Stimulated activated CD8-positive, alpha-beta memory T cell treated with anti-CD3 and anti-CD28 coated beads, Interleukin-15, amount 100 ng/mL, for 1 hour (primary cell): ENCODE measurements at places on chromosomes 12 and 14.

- no peak for DNase-seq
These were observed 48.6 kb upstream of the PCNX1 start for GRCh38 chr14:70858641-70859040.

DNA sequence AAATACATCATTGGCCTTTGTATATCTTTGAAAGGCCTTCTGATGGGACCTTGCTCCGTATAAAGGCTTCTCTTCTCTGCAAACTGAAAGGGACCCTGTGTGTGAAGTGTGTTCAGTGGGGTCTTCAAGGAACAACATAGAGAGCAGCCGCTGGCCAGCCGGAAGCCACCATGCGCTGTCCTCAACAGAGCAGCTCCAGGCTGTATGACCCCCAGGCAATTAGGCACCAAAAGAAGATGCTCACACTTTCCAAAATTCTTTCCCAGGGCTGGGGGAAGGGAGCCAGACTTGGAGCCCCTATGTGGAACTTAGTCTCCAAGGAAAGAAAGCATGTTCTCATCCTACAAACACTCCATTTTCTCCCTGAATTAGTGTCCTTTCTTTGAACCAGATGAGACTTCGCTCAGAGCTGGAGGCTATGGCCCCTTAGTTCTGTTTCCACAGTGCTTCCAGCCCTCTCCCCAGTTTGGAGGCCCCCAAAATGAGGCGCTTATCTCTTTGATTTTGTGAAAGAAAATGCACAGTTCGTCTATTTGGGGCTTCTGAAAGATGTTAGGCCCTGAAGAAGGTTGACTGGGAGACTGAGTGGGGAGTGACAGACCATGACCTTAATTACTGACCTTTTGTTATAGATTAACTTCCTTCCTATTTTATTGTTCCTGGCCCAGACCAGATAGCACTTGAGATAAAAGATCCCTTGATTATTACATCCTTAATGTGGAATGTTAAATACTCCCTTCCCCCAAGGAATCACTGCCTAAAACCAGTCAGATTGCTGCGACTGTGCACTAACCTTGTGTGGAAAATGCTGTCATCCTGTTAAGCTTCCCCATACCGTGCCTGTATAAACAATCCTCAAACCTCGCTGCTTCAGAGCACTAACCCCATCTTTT, 128.3 kb upstream of the FGD4 start:
- no peak for DNase-seq

DNA sequence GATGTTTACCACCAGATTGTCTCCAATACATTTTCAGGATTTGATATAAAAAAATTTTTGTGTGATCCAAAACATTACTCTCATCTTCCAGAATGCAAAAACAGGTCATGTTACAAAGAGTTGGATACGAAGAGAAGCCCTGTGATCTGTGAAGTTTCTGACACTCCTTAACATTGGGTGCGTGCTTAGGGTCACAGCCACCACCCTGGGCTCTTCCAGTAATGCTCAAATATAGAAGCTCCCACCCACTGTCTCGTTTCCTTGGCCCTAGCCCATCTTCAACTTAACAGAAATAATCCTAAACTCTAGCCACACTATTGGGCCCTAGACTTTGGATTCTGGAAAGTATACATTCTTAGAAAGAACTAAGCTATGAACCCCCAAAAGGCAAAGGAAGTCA, 32.9 kb upstream of the HSP90B1 start:
- DNase-seq, result no peak

DNA sequence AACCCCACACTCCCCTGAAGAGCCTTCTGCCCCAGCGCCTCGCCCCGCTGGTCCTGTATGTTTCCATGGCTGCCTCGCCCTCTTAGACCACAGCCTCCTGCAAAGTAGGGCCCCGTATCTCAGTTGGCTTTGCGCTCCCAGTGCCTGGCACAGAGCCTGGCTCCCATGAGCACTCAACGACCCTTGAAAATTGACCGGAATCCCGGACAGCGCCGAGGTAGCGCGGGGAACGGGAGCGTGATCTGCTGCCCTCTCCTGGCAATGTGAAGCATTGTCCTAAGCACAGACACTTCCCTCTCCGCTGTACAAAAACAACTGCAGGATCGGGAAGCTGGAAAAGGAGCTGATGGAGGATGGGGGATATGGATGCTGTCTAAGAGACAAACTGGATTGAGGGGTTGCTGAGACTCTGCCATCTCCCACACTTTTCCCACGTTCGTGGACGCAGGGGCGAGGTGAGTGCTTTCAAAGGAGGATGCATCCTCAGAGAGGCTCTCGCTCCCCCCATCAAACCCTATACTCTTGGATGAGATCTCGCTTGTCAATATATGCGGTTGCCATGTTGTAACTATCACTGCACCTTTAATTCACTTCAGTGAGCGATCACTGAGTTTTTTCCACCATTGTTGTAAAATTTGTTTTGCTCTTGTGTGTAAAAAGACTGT, 10.7 kb upstream of the FKBP4 start:
- DNase-seq, result peak; percentile 26

- DNase-seq, result no peak
These were observed 59.7 kb downstream of the DAO start for GRCh38 chr12:108939594-108939993.

- DNase-seq, result no peak
These were observed 57.4 kb upstream of the PPP2R5C start for GRCh38 chr14:101704140-101704539.

DNA sequence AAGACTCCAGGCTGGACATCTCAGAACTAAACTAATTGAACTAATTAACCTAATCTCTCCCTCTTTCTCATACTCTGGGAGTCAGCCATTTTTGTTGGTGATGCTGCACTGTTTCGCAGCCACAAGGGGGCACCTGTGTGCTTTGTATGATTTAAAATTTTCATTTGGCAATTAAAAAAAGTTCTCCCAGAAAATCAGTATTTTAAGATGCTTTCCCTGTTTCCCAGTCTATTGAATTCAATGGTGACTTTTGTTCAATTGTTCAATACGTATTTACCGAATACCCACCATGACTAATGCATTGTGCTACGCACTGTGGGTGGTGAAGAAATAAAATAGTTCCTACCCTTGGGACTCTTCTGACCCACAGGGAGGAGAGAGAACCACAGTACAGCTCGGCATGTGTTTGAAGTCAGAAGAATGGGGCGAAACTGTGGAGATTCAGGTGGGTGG, 63.7 kb downstream of the ZNF664 start:
- DNase-seq, result peak; percentile 16

DNA sequence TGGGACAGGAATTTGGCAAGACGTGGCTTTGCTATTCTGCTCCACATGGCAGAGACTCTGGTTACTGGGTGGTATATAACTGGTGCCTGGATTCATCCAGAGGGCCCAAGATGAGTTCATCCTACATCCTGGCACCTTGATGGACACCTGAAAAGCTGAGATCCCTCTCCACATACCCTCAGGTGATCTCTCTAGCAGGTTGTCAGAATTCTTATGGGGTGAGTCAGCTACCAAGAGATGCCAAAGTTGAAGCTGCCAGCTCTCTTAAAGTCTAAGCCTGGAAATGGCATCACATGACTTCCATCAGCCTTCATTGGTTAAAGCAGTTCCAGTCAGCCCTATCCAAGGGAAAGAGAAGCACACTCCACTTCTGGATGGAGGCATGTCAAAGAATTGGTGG, 300.7 kb upstream of the SEL1L start:
- no peak for DNase-seq

DNA sequence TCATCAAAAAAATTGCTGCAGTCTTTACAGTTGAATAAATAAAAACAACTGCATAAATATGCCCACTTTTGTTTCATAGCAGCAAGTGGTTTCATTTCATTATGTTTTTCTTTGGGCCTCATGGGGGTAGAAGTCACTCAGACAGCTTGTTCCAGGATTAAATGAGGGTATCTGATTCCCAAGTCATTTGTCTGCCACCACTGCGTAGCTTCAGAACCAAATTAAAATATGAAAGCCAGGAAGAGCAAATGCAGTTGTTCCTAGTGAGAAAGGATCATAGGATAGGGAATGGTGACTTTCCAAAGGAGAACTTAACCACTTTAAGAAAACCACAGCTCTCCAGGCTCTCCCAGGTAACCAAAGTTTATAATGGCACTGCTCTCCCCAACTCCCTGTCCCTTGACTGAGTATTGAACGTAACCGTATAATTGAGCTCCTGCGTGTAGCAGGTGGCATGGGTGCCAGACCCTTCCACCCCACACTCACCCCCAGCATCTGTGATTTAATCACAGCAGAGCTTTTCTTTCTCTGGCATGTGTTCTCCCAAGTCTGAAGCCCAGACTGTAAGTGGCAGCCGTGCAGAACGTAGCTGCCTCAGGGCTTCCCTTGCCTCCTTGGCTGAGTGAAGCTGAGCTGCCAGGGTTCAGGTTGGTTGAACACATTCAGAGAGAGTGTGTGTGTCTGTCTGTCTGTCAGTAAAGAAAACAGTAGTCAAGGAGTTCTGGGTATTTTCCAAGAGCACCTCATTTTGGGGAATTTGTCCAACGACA, 11.3 kb upstream of the KCNH3 start:
- no peak for DNase-seq

GRCh38 chr14:77018785-77019184, 9.7 kb downstream of the IRF2BPL start:
- no peak for DNase-seq

GRCh38 chr12:132747395-132747794, 14.2 kb downstream of the ANKLE2 start:
- DNase-seq, result no peak

- no peak for DNase-seq
These were observed at the start of gene NTS for GRCh38 chr12:85874031-85874461. Gene NTS, plus strand, starts transcription at chr12:85874295. Its CDS starts 109 bp downstream, at chr12:85874404.

DNA sequence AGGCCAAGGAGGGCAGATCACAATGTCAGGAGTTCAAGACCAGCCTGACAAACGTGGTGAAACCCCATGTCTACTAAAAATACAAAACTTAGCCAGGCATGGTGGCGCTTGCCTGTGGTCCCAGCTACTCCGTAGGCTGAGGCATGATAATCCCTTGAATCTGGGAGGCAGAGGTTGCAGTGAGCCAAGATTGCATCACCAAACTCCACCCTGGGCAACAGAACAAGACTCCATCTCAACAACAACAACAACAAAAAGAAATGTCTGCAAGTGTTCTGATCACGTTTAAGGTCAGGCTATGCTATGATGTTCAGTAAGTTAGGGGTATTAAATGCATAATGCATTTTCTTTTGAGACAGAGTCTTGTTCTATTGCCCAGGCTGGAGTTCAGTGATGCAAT, 6.7 kb upstream of the PLD4 start:
- no peak for DNase-seq

GRCh38 chr14:38873941-38874612, 229.0 kb downstream of the SEC23A start:
- DNase-seq, result no peak

- DNase-seq, result no peak
These were observed 13.9 kb upstream of the FRS2 start for GRCh38 chr12:69456239-69456638.

GRCh38 chr12:3837049-3837448, 36.1 kb downstream of the PARP11 start:
- DNase-seq, result no peak

GRCh38 chr14:88868558-88869159, 44.2 kb downstream of the TTC8 start:
- no peak for DNase-seq

DNA sequence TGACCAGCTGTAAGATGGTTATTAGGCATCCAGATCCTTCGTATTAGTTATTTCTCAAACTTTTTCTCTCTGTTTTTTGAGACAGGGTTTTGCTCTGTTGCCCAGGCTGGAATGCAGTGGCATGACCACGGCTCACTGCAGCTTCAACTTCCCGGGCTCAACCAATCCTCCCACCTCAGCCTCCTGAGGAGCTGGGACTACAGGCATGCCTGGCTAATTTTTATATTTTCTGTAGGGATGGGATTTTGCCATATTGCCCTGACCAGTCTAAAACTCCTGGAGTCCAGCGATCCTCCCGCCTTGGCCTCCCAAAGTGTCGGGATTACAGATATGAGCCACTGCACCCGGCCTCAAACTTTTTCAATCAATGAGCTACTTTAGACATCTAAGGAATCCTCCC, 33.1 kb downstream of the FZD10 start:
- DNase-seq, result no peak

DNA sequence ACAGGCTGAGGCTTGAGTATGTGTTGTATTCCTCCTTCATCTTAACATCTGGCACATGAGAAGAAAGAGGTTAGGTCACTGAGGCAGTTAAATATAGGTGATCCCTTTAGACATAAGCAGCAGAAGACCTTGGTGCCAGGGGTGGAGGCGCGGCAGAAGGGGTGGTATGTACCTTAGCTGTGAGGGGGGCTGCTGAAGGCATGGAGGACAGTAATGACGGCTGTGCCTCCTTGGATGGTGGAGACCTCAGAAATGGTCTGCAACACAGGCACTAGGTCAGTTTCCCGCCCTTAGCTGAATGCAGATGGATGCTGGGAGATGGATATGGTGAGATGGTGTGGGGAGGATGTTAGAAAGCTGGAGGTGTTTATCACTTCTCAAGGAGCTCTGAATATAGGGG, 1.5 kb upstream of the PNMA1 start:
- DNase-seq, result no peak

DNA sequence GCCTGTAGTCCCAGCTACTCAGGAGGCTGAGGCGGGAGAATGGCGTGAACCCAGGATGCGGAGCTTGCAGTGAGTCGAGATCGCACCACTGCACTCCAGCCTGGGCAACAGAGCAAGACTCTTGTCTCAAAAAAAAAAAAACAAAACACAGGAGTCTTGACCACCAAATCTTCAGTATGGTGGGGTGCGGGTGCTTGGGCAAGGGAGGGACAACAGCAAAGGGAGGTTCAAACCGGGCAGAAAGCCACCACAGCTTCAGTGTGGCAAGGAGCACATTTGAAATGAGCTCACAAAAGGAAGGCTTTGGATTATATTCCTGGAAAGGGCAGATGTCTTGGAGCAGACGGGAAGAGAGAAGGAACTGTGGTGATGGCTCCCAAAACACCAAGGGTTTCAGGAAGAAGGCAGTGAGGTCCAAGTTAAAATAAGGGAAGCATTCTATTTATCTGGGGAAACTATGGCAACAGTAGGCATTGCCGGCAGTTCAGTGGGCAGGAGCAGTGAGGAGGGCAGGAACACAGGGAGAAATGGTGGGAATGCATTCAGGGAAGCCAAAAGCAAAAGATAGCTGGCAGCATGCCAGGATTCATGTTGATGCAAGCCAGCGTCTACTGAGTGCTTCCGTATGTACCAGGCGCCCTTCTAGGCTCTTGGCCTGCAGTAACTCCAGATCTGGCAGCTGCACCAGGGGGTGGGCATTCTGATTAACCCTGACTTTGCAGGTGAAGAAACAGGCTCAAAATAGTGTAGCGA, 51.0 kb upstream of the SRSF5 start:
- DNase-seq, result no peak

- no peak for DNase-seq
These were observed 176.3 kb upstream of the ARID2 start for GRCh38 chr12:45553204-45553603.

GRCh38 chr12:123748161-123748560, 13.9 kb upstream of the DNAH10 start:
- DNase-seq, result no peak
